ENCODE measurements at places on chromosomes 4 and X.

DNA sequence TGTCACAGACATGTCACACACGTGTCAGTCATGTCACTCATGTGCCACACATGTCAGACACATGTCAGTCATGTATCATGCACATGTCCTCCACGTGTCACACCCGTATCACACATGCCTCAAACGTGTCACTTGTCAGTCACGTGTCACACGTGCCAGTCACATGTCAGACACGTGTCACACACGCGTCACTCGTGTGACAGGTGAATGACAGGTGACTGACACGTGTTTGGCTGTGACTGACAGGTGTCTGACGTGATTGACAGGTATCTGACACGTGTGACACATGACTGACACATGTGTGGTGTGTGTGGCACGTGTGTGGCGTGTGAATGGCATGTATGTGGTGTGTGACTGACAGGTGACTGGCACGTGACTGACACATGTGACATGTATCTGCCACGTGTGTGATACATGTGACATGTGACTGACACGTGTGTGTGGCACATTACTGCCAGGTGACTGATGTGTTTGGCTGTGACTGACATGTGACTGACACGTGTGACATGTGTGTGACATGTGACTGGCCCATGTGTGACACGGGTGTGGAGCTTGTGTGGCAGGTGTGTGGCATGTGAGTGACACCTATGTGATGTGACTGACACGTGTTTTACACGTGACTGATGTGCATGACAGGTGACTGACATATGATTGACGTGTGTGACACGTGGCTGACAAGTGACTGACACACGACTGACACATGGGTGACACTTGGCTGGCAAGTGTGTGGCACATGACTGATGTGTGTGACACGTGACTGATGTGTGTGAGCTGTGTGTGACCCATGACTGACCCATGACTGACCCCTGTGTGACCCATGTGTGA is 90.7 kb upstream of the GPC3 start:
- DNase-seq = no peak

DNA sequence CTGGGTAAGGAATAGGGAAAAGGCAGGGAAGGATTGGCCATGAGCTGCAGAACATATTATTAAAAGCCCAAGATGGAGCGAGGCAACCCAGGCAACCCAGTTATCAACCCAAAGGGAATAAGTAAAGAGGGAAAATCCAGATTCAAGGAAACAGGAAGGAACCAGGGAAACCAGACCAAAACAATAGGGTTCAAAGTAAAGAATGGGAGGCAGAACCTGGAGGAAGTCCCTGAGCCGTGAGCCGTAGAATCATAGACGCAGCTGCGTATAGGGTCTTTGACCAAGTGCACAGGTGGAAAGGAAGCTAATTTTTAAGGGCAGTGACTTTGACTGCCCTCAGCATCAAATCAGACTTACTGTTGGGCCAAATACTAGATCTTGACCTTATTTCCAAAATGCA is 98.5 kb upstream of the SRD5A3 start:
- no peak for DNase-seq

DNA sequence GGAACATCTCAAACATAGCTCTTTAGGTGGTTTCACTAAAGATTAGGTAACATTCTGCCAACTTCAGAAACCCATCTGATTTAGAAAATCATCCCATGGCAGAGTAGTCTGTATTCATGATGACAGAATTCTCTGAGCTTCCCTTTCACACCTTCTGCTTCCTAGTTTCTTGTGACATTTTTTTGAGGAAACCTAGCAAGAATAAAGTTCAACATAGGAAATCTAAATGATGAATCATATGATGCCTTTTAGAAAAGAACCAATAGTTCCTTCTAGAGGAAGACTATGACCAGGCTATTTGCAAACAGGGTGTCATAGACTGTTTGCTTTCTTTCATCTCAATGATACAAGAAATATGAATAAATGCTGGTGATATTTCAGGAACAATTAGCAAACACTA is 49.8 kb upstream of the CAMK2D start:
- DNase-seq = no peak

DNA sequence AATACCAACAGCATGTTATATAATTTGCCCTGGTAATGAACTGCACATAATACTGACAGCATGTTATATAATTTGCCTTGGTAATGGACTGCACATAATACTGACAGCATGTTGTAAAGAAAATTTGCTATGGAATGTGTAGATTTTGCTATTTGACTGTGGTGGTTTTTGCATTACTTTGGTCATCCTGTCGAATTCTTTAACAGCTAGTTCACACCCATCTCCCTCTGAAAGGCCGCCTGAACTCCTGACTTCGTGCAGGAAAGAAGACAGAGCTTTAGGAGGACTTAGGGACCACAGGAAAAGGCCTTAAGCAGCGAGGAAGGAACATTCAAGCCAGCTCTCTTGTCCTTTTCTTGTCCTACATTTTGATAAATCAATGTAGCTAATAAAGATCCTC is 45.2 kb upstream of the DCLK2 start:
- no peak for DNase-seq

DNA sequence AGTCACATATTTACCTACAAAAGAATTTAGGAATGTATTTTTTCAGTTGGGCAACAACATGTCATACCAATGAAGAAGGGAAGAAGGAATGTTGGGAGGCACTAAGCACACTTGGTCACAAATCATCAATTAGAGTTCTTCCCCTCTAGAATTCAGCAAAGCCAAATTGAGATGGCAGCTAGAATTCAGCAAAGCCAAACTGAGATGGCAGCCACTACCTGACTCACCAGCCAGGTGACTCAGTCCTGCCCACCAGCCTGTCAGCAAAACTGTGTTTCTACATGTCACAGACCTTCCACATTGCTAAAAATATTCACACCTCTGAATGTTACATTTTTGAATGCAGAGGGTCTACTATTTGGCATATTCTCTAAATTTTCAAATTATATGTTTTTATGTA is 63.2 kb upstream of the NOCT start:
- no peak for DNase-seq

GRCh38 chrX:108732630-108733321 is 3.6 kb downstream of the IRS4 start:
- DNase-seq = no peak

DNA sequence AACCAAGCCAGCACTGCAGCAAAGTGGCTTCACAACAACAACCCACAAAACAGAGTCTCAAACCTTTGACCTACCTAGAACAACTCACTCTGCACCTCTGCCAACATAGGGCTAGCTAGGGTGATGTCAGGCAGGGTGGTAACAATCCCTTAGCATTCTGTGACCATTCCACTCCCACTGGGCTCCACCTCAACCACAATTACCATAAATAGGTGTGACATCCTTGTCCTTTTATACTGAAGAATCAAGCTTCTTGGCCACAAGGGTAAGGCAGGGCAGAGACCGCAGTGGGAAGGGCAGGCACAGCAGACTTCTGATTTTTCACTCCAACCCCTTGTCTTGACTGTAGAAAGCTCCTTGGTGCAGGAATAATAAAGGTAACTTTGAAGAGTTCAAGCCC is 795.4 kb upstream of the DIAPH2 start:
- no peak for DNase-seq

DNA sequence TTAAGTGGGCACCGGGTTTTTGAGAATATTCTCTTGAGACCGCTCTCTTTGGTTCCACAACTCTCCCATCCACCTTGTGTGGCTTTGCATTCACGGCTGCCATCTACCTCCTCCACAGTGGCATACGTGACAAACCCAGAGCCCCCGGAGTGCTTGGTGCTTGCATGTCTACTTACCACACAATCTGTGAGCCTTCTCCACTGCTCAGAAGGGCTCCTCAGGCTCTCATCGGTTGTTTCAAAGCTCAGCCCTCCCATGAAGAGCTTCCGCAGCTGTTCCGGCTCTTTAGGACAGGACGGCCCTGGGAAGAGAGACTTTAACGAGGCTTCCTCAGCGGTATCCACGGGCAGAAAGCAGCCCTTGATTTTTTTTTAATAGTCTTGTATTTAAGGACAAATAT is 167.6 kb upstream of the ANK2 start:
- no peak for DNase-seq

DNA sequence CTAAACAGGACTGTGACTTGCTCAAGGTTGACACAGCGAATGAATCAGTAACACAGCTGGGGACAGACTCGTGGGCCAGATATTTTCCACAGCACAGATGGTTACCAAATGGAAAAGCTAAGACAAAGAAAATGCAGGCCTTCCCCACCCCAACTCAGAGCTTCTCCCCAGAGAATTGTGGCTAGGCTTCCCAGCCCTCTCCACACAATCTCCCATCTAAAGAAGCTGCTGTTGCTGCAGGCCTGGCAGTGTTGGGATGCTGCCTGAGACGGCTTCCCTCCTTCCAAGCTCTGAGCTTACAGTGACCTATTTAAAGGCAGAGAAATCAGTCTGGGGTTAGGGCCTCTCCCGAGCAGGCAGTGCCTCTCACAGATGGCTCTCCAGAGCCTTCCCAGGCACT is 46.5 kb upstream of the PGRMC1 start:
- no peak for DNase-seq

DNA sequence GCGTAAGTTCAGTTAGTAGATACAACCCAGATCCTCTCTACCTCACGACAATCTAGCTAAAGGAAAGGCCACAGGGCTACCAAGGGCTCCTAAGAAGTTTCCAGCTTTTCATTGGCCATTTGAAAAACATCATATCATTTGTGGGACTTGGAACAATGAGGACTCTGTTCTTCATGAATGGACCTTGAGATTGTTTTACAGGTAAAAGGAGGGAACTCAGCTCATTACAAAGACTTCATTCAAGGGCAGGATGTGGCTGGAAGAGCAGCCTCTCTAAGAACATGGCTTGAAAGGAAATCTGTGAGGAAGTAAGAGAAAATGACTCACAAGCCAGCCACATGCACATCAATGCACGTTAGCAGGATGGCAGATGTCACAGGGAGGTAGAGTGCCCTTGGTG is 105.9 kb upstream of the SLC7A11 start:
- no peak for DNase-seq

DNA sequence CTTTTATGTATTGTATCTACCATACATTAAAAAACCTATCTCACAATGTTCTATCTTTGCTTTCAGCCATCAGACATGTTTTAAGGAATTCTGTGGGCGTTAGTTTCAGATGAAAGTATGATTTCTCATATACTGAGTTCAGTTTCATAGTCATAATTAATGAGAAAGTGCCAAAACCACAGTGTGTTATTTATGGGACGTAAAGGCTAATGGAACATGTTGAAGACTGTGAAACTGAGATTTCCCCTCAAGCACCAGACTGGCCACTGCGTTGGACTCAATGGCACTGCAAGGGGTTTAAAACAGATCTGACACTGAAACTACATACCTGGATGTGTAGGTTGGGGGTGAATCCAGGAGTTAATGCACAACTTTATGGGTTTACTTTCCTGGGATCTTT is 32.0 kb downstream of the F8 start:
- DNase-seq = no peak

GRCh38 chrX:48937054-48937907 is 18.5 kb upstream of the PIM2 start:
- peak; percentile 95 for DNase-seq

DNA sequence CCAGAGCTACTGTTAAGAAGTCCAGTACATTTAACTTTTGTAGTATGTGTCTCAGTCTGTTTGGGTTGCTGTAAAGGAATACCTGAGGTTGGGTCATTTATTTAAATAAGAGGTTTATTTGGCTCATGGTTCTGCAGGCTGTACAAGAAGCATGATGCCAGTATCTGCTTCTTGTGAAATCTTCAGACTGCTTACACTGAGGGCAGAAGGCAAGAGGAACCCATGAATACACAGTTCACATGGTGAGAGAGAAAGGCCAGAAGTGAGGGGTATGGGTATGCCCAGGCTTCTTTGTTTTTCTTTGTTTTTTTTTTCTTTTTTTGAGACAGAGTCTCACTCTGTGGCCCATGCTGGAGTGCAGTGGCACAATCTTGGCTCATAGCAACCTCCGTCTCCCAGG is 6.0 kb upstream of the CISD2 start:
- DNase-seq = no peak

- DNase-seq = peak; percentile 52
These were observed 44.3 kb downstream of the CHST7 start for GRCh38 chrX:46617906-46618305.

- no peak for DNase-seq
These were observed 34.8 kb downstream of the ZFP42 start for GRCh38 chr4:188030401-188030800.

DNA sequence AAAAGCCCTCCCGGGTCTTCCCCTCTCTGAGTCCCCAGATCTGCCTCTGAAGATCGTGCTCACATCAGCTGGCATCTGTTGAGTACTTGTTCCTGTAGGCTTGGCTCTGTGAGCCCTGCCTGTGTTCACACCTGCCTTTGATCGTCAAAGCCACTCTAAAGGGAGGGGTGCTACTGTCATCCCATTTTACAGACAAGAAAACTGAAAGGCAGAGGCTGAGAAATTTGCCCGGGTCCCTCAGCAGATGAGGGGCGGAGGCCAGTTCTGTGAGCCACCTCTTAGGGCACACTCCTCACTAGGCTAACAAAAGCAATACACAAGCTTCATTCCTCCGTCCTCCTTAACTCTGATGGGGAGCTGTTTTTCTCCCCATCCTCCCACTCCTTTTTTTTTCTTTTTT is 655 bp downstream of the CYTL1 start:
- no peak for DNase-seq

- no peak for DNase-seq
These were observed 214.5 kb upstream of the TACR3 start for GRCh38 chr4:103934178-103934789.

DNA sequence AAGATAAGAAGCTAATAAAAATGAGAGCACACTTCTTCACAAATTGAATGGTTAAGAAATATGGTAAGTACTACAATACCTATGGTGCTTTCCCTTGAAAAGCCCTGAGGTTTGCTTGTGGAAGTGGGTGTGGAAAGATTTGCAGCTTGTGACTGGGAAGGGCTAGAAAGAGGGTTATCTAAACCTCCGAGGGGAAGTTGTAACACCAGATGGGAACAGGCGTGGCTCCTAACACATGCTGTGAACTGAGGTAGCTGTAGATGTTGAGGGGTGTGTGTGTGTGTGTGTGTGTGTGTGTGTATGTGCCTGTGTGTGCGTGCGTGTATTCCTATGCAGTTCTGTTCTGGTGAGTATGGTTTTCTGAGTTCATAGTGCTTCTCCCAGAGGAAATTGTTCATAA is 21.5 kb downstream of the FRMPD4 start:
- DNase-seq = no peak

GRCh38 chr4:25417014-25417413 is 40.0 kb downstream of the ANAPC4 start:
- no peak for DNase-seq

- DNase-seq = no peak
These were observed 821 bp downstream of the CXCL8 start for GRCh38 chr4:73741031-73741749.

DNA sequence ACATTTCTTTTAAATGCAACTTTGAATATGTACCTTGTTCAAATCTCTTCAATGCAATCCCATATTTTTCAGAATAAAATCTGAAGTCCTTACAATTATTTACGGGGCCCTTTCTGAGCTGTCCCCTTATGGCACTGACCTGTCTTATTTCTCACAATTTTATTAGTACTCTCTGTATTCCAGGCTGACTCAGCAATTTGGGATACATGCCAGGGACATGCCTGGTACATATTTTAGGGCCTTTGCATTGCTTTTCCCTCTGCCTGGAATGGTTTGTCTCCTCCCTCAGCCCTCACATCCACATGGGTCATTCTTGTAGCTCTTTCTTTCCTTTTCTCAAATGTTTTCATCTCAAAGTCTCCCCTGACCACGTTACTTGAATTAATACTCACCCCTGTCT is 172.2 kb upstream of the TECRL start:
- no peak for DNase-seq

- DNase-seq = no peak
These were observed 6.8 kb downstream of the ANXA5 start for GRCh38 chr4:121690001-121690400.

Measured in activated CD8-positive, alpha-beta memory T cell treated with anti-CD3 and anti-CD28 coated beads, Interleukin-2, amount 10 ng/mL, durations not matched to agents 7 days and 5 days (primary cell).